NCI-H226 (cell line): ENCODE measurements at places on chromosomes 16 and 17.

DNA sequence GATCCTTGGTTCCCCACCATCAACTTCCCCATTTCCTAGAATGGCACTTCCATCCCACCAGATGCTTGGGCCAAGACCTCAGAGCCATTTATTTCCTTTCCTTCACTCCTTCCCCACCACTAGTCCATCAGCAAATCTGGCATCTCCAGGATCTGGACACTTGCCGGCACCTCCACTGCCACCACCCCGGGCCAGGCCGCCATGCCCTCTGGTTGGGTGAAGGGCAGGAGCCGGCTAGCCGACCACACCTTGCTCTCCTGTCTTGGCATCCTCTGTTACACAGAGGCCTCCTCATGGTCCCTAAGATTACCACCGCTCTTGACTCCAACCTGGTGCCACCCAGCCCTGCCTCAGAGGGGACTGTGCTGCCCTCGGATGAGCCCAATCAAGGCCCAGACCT is 104.5 kb downstream of the RMI2 start:
- no peak for DNase-seq

- peak; percentile 79 for DNase-seq
Observed at GRCh38 chr17:7363311-7363710, 8.4 kb downstream of the TMEM95 start.

- DNase-seq = no peak
Observed at GRCh38 chr17:82702231-82702927, 3.9 kb upstream of the RAB40B start.

DNA sequence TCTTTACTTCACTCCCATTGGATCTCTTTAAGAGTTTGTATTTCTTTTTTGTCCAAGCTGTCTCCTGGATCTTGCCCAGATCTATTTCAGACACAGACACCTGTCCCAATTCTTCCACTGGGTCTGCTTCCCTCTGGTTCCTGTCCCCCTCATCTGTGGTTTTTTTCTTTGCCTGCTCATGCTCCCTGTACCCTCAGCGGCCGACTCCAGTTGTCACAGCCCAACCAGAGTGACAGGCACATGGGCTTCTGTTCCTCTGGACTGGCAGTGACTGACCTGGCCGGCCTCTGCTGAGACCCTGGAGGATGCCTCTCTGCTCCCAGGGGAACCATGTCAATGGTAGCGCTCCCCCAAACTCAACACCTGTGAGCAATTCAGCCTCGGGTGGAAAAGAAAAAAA is 142.6 kb downstream of the WSCD1 start:
- no peak for DNase-seq

DNA sequence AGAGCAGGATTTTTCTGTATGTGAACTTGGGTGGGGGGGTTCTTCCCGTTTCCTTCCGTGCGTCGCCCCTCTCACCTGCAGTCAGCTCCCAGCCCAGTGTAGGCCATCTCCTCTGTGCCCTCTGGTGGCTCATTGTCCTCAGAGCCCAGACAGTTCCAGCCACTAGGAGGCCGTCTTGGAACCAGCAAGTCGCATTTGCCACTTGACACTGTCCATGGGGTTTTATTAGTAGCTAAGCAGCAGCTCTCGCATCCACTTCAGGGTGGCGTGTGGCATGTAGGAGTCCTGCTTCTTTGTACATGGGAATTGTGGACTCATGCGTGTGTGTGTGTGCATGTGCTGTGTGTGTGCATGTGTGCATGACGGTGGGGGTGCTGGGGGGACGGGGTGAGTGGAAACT is 74.0 kb downstream of the SEC14L1 start:
- DNase-seq = no peak

GRCh38 chr17:68777856-68778694 is 176.9 kb upstream of the FAM20A start:
- DNase-seq = no peak
